ENCODE measurements at places on chromosomes 13 and 19.

DNA sequence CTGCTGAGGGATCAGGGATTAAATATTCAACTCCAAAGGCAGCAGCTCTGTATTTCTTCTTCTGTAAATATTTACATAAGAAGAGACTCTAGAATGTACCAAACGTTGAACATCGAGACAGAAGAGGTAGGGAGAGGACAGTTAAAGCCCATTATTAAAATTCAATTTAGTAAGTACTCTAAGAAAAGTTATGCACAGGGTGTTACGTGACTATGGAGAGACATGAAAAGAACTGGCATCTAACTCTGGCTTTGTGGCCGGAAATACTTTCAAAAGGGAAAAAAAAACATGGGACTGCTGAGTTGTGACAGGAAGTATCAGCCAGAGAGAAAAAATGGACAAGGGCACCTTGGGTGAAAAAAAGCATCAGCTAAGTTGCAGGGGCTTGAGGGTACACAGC, 36.7 kb downstream of the LNX2 start:
- DNase-seq, result no peak

GRCh38 chr19:6227936-6228325, 51.8 kb downstream of the MLLT1 start:
- DNase-seq, result no peak

GRCh38 chr19:41001243-41001971, 10.3 kb downstream of the CYP2B6 start:
- DNase-seq, result no peak

DNA sequence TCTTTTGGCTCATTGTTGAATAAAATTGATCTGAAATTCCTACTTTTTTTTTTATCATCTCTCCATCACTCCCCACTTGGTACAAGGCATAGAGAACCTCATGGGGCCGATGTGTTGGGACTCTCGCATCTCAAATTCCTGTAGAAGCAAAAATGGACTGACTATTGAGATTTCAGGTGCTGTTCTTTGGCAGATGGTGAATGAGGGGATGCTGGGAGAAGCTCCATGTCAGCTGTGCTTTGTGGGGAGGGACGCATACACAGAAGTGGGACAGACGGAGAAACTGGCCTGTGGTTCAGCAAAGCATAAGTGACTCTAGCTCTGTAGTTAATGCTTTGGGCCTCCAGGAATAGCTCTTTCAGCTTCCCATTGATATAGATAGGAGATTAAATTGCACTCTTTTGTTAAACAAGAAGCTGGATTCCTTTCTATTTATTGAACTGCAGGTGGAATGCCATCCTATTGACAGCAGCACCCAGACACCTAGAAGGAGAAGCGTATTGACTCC, 194.5 kb upstream of the RNF113B start:
- no peak for DNase-seq

DNA sequence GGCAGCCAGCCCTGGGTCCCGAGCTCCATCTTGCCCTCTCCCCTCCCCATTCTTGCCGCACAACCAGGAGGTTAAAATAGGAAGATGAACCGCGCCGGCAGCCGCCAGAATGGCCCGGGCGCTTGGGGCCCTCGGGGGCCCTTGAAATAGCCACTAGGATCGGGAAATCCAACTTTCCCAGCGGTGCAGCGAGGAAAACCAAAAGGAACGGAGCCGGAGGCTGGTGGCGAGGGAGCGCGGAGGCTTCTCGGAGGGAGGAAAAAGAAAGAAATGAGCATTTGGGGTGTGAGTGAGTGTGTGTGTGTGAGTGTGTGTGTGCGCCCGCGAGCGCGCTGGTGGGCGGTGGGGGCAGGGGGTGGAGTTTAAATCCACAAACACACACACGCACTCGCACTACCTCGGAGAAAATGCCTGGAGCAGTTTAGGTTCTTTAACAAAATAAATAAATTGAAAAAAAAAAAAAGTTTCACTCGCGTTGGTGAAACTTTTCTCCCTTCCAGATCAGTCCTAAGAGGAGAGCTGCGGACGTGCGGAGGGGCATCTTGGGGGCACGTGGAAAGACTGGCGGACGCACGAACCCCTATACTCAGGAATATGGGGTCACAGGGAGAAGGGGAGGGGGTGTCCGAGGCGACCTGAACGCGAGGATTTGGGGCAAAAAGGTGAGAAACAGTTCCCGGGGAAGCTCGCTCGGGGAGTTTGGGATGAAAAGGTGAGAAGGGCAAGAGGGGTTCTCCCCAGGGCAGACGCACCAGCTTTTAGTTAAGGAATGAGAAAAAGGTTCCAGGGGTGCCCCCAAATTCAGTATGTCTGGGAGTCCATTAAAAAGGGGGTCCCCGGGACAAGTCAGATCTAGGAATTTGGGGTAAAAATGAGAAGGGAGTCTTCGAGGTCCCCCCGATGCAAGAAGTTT, 1.3 kb downstream of the RFX2 start:
- DNase-seq, result no peak

DNA sequence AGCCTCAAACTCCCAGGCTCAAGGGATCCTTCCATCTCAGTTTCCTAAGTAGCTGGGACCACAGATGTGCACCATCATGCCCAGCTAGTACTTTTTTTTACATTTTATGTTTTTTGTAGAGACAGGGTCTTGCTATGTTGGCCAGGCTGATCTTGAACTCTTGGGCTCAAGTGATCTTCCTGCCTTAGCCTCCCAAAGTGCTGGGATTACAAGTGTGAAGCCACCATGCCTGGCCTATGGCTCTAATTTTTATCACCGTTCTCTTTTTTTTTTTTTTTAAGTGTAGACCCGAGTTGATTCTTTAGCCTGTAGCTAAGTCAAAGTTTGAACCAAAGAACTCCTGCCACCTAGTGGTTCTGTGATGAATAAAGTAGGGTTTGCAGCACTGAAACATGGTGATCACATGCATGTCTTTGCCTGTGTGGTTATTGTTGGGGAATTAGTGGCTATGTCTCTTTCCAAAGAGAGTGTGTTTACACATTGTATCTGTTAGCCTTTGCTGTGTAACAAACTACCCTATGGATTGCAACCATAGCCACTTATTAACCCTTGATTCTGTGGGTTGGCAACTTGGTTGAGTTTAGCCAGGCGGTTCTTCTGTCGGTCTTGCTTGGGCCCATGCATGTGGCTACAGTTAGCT, 11.6 kb downstream of the NFILZ start:
- no peak for DNase-seq

DNA sequence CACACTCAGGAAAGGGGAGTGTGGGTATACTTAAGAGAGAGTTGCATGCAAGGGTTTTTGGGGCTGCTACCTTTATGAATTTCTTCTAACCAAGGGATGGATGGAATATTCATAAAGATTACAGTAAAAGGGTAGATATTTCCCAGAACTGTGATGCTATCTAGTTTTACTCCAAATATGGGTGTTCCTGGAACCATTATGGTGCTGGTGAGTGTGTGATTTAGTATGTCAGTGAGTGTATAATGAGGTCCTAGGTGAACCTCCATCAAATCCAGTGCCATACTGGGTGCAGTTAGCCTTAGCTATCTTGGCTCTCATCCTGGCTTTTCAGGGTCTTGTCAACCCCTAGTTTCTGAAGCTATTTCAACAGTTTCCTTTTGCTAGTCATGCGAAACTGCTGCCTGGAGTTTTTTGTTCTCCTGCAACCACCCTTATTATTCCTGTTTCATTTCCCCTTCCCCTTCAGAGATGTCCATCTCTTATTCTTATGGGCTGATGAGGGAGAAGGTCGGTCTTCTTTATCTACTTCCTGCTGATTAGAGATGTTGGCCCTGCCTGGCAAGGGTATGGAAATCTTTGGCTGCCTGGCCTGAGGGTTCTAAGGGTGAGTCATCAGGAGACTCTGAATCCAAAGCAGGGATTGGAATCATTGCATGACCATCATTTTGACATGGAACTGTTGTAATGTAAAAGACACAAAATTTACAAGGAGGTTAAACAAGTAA, 202.3 kb downstream of the NBEA start:
- DNase-seq, result no peak

- no peak for DNase-seq
Measured at GRCh38 chr19:38503077-38503410, 69.6 kb downstream of the RYR1 start.

DNA sequence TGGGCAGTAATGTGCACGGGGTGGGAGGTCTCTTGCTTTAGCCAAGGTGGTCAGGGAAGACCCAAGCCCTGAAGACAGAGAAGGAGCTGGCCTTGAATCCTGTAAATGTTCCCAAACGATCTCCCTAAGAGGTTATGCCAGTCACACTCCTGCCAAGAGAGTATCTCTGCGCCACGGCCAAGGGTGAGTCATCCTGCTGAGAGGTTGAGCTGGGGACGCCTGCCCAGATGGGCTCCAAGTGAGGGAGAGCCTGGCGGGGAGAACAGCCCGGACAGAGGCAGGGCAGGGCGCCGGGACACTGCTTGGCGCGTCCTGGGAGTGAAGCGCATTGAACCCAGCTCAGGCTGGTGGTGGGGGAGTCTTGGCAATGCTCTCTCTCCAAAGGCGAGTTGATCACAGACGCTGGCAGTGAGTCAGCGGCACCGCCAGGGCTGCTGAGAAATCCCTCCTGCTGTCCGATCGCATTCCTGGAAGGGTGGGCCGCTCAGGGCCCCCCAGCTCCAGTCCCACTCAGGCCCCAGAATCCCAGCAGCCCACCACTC, 16.4 kb downstream of the SULT2B1 start:
- DNase-seq, result peak; percentile 47

DNA sequence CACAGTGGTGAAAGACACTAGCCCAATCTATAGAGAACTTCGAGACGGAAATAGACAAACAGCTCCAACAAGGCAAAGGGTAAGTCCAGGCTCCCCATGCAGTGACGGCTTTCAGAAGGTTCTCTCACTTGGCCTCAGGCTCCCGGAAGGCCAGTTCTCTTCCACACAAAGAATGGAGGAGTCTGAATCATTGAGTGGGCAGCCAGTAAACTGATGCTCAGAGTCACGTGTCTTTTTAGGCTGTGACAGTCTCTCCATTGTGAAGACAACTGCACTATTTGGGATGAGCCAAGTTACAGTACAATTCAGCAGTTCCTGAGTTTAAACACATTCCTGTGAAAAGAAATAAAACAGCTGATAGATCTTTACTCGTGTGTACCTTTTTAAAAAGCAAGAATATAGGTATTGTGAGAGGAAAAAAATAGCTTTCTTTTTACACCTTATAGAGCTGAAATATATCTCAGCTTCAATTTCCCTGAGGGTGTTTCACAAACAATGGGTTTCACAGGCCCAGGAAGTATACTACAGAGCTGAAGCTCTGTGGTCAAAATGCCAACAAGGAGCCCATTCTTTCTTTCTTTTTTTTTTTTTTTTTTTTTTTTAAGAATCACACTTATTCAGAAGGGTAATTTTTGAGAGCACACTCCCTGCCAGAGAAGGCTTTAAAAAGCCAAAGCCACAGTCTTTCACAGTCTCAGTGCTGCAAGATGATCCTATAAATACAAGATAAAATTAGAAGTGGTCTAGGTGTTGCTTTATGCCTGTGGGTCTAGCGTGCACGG, 135.1 kb downstream of the FREM2 start:
- no peak for DNase-seq

DNA sequence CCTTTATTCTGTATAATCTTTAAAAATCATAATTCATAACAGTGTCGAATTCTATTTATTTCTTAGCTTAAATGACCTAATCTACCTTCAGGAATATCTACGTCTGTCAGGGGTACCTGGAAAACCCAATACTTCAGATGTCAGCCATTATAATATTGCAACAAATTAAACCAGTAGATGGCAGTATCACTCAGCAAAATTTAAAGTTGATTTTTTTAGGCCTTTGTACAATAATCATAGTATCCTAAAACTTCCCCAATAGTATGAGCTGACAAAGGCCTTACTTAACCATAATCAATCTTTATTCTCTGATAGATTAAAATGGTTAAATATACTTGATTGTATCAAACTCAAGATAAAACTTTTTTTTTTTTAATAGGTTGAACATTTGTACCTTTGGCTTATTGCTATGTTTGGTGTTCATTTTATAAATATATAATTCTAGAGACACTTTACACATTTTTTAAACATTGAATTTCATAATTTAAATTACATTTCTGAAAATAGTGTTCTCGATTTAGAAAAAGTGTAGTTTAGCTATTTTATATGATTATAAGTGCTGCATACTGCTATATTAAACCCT, 830.2 kb upstream of the SPRY2 start:
- no peak for DNase-seq

GRCh38 chr19:11577451-11578257, at the start of gene ACP5:
Gene ACP5 (minus strand): TSS chr19:11577645. CDS start chr19:11577317, 328 bp downstream.
- DNase-seq, result no peak

GRCh38 chr19:28934631-28935030, 278.3 kb downstream of the UQCRFS1 start:
- DNase-seq, result no peak

DNA sequence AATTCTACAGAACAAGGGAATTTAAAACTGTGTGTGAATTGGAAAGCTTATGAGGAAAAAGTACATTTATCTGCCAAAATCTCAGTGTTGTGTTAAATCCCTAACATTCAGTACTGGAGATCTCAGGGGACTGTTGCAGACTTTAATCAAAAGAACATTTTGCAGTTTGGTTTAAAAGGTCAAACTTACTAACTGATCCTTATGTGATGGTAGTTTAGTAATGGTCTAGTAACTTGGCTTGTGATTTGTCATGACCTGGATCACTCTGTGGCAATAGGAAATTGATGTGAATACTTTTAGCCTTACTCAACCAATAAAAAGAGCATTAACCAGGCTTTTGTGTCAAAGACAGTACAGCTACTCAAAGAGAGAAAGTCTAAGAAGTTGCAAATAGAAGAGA, 862.1 kb upstream of the MIR17HG start:
- no peak for DNase-seq

GRCh38 chr19:19443902-19444680, 38.6 kb downstream of the GATAD2A start:
- no peak for DNase-seq

DNA sequence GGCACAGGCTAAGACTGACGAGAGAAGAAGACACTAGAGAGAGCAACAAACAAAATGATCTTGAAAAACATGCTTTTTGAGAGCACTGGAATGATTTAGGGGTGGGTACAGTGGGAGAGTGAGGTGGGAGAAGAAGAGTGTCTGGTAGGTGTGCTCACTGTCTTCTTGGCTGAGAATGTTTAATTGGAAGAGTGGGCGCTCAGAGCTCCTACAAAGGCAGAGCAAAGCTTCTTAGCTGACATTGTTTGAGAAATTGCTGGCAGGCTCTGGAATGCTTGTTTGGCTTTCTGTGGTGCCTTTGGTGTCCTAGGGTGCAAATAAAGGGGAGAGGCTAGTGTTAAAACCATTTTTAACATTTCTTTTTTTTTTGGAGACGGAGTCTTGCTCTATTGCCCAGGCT, 1.5 kb upstream of the LIPE start:
- no peak for DNase-seq

DNA sequence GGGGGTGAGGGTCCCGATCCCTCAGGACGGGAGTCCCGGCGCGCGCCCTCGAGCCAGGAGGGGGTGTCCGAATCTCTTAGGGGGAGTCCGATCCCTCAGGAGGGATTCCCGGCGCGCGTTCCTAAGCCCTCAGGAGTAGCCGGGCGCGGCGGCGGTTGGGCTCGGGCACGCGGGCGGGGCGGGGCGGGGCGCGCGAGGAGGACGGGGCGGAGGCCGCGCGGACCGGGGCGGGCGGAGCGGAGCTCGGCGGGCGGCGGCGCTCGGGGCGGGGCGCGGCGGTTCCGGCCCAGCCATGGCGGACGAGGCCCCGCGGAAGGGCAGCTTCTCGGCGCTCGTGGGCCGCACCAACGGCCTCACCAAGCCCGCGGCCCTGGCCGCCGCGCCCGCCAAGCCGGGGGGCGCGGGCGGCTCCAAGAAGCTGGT, at the start of gene CUL4A:
TSS of gene CUL4A (plus strand) at position 278 of the 423 bp plus-strand sequence. CDS start at position 293, 15 bp downstream.
- peak; percentile 75 for DNase-seq
